T1000 (cell line): ENCODE measurements at places on chromosomes 5 and 9.

DNA sequence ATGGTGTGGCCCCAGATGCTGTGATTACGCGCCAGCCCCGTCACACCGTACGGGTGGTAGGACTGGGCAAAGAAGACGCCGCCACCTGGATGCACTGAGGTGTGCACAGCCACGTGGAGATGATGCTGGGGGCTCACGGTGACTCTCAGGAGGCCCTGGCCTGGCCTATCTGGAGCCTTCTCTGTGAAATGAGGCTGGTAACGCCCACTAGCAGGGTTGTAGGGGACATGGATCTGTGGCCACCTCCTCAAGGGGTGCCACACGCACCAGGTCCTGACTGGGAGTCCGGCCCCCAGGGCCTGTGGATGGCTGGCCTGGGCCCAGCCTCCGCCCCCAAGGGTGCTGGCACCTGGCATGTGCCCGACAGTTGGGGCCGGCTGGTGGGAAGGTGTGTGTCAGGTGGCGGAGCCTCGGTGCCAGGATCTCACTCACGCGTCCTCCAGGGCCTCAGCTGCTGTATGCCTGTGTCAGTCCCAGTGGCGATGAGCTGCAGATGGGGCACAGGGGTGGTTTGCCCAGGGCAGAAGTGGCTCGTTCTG is 32.4 kb downstream of the NEK6 start:
- DNase-seq, result no peak

GRCh38 chr9:18969128-18969527 is 63.9 kb downstream of the SAXO1 start:
- DNase-seq, result no peak

GRCh38 chr5:18792145-18792544 is 1157.9 kb downstream of the TAF11L14 start:
- DNase-seq, result no peak

DNA sequence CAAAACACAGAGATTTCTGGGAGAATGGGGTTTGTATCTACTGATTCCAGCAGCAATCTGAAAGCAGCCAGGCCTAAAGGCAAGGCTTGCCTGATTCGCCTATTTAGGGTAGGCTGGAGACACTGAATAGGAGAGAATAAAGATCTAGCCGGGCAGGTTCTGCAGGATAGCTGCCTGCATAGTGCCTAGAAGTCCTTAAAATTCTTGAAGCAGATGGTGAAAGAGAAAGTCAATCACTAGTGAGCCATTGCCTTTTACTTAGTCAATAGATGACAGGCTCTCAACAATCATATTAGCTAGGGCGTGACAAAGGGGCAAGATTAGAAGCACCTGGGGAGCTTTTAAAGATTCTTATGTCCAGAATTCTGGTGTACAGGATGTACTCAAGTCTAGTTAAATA is 522.7 kb downstream of the HTR1A start:
- DNase-seq, result no peak

DNA sequence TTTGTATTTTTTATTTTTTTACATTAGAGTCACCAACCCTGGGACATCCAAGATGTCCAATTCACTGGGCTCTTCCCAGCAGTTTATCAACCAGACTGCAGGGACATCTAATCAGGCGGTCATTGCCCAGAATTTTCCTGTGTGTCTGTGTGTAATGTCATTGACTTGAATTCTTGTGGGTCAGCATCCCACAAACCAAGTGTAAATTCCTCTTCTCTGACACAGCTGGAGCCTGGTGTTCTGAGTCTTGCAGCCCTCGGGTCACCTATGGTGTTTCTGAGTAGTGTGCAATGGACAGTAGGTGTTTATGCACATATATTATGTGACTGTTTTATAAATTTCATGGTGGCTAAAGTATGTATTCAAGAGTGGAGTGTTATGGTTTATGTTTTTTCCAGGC is 815.7 kb downstream of the SEMA5A start:
- DNase-seq, result no peak

- no peak for DNase-seq
These were observed 40.2 kb upstream of the LPAR1 start for GRCh38 chr9:111078391-111079038.

- no peak for DNase-seq
These were observed 21.5 kb upstream of the ASS1 start for GRCh38 chr9:130423272-130423671.

- DNase-seq, result no peak
These were observed 35.5 kb downstream of the RAPGEF1 start for GRCh38 chr9:131704141-131704983.

DNA sequence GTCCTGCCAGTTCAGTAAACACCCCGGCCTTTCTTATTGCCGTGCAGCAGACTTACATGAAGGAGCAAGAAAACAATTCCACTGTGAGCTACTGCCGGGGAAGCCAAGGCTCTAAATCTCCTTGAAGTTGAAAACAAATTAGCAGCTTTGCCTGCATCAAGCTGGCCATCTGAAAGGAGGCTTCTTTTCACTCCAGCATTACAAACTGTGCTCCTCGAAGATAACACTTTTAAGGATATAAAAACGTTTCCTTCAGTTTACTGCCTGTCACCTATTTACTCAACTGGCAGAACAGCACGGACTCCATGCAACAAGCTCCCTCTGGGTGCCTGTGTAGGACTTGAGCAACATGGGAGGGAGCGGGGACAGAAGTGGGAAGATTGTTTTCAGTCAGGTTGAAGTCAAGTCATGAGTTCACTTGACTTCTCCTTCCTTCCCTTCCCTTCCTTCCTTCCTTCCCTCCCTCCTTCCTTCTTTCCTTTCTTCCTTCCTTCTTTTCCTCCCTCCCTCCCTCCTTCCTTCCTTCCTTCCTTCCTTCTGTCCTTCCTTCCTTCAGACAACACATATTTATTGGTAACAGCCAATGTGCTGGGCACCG is 67.4 kb downstream of the ZNF608 start:
- no peak for DNase-seq

DNA sequence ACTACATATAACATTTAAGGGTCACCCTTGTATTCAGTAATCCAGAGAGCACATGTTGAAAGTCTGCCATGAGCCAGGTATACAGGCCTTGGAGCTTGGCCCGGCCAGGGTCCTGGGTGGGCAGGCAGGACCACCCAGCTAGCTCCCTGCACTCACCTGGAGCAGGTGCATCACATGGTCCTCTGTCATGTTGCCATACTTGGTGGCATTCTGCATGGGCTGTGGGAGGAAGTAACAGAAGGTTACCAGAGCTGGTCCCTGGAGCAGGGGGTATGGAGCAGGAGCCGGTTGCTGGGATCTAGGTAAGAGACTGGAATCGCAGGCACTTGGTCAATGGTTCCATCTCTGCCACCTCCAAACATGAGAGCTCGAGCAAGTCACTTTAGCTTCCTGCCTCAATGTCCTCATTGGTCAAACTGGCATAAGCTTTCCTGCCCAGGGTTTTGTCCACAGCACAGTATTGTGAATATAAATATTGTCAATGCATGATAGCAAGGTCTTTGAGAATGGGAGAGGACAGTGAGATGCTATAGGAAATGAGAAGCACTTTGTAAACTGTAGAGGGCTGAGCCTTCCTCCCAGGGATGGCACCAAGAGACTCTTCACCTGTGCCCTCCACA is 6.5 kb downstream of the CD74 start:
- DNase-seq, result no peak

DNA sequence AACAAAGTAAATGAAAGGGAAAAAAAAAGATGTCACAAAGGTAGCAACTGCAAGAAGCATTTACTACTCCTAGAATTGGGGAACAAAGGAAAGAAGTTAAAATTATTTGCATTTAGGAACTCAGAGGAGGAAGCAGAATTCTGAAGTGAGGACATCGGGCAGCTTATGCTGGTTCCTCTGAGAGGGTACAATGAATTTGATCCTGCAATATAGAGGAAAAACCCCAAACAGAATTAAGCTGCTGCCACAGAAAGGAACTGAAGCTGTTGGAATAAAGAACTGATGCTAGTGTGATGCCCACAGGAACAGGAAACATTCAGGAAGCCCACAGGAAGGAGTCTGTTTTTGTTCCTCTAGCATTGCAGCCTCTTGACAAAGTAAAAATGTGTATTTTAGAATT is 22.3 kb upstream of the TBCA start:
- DNase-seq, result no peak

GRCh38 chr5:109947667-109948066 is 257.9 kb downstream of the MAN2A1 start:
- DNase-seq, result no peak

GRCh38 chr5:137410234-137411010 is 88.7 kb downstream of the SPOCK1 start:
- no peak for DNase-seq

GRCh38 chr9:33202552-33203201 is 35.5 kb upstream of the B4GALT1 start:
- DNase-seq, result no peak

- DNase-seq, result no peak
These were observed 329.0 kb downstream of the ICE1 start for GRCh38 chr5:5751498-5751897.

- no peak for DNase-seq
These were observed 92.8 kb upstream of the SLCO6A1 start for GRCh38 chr5:102591650-102592049.

GRCh38 chr5:50947906-50948683 is 281.7 kb downstream of the PARP8 start:
- no peak for DNase-seq

- no peak for DNase-seq
These were observed 66.8 kb downstream of the RASGEF1C start for GRCh38 chr5:180142021-180142765.

- no peak for DNase-seq
These were observed at the start of gene F2RL2 for GRCh38 chr5:76622973-76623596. TSS of gene F2RL2 (minus strand) at chr5:76623403. CDS start at chr5:76623230, 173 bp downstream.

DNA sequence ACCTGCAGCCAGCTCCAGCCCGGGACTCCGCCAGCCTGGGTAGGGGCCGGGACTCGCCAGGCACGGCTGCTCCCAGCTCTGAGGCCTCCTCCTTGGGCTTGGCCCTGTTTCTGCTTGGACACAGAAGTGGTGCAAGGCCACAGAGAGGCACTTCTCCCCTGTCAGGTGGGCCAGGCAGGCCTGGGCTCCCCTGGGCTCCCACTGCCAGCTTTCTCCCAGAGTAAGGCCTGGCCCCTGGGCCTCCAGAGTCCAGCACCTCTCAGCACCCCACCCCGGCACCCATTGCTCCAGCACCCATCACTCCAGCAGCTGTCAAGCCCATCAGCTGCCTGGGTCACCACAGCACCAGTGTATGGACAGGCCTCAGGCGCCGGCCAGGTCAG is 71.1 kb upstream of the LRRTM2 start:
- DNase-seq, result no peak

GRCh38 chr9:68949271-68950000 is 64.5 kb downstream of the PRKACG start:
- DNase-seq, result no peak

DNA sequence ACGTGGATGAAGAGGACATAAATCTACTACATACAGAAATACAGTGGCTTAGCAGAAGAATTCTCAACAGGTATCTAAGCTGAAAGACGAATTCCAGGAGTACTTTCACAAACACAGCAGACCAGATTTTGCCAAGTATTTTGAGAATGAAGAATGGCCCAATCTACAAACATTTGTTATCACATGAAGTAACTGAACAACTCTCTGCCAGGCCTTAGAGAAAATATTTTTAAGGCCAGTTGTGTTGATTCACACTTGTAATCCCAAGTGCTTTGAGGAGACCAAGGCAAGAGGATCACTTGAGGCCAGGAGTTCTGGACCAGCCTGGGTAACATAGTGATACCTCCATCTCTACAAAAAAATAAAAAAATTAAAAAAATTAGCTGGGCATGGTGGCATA is 14.3 kb downstream of the AGTPBP1 start:
- no peak for DNase-seq

DNA sequence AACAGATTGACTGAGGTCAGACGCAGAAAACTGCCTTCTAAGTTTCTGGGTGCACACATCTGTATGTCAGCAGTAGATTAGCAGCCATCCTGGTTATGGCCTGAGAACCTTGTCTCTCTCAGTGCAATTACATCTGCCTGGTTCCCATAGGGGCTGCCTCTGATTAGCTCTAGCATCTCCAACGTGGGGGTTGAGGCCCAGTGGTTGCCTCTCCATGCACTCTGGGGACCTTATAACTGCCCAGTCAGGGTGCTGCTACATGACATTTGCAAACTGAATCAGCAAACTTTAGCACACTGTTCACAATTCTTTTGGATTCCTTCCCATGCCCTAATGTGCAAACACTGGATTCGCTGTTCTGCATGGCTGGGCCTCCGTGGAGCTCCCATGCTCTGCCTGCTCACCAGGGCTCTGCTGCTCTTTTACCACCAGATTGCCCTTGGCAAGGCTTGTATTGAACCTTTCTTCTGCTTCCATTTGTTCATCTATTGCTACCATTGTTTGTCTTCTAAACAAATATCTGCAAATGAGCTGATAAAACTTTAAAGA is 36.2 kb downstream of the SNX18 start:
- DNase-seq, result no peak

DNA sequence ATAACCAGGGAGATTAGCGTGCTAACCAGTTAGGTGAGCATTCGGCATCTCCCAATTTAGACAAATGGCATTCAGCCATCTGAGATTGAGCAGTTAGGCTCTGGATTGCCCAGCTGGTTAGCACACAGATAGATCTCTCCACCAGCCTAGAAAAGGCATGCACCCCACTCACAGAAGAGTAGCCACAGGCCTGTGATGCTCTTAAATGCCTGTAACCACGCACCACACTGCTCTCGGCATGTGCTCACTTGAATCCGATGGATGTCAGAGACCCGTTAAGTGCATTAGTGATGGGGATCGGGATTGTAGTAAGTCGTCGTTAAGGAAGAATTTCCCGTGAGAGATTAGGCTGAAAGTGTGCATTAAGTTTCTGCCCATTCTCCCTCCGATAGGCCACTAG is 23.0 kb downstream of the MARCHF6 start:
- DNase-seq, result no peak

- DNase-seq, result no peak
These were observed 656.5 kb downstream of the TLE1 start for GRCh38 chr9:81032831-81033230.

- DNase-seq, result no peak
These were observed 158.1 kb upstream of the IER5L start for GRCh38 chr9:129336130-129336528.

GRCh38 chr9:6239694-6240093 is 24.1 kb downstream of the IL33 start:
- DNase-seq, result no peak

DNA sequence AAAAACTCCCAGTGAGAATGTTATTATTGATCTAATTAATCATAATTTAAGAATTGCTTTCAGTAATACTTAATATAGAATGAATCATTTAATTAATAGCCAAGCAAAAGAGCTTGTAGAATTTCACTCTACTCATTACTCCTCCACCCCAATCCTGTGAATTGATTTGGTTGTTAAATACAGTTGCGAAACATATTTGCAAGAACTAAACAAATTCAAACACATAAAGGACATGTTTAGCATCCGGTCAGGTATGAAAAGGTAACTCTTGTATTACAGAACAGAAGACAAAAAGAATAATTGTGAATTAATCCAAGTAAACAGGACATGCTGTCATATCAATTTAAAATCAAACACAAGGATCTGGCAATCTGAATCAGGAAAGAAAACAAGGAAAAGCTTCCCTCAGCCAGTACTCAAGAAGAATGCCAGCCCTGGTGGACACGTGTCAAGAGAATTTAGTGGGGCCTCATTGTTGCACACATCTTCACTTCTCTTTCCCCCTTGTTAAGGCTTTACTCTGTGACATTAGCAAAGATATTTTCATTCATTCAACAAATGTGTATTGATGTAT is 89.4 kb upstream of the SLC12A2 start:
- DNase-seq, result no peak
